Liver (tissue), 10 donors: ENCODE measurements at places on chromosomes 6 and 20.

DNA sequence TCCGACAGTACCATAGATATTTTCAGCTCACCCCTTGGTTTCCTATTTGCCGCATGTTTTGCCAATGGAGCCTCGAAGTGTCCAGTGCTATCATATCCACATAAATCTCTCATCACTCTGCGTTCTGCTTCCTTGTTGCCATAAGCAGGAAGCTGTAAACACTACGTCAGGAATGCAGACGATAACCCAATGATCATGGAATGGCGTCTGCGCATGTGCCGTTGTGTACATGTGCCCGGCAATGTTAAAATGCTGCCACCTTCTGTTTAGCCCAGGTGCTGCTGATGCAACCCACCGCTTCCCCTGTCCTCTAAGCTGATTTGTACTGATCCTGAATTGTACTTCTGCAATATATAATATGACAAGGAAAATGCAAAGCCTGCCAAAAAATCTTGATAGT is 607.5 kb downstream of the HDGFL1 start:
- DNase-seq, result no peak

- no peak for DNase-seq
Measured at GRCh38 chr6:82270881-82271635, 23.5 kb upstream of the IBTK start.

GRCh38 chr6:101534386-101534785 is 140.9 kb downstream of the GRIK2 start:
- DNase-seq, result no peak

GRCh38 chr20:49582413-49583334 is 14.7 kb upstream of the PTGIS start:
- no peak for DNase-seq

GRCh38 chr6:55882718-55883569 is 7.6 kb upstream of the BMP5 start:
- DNase-seq, result no peak

DNA sequence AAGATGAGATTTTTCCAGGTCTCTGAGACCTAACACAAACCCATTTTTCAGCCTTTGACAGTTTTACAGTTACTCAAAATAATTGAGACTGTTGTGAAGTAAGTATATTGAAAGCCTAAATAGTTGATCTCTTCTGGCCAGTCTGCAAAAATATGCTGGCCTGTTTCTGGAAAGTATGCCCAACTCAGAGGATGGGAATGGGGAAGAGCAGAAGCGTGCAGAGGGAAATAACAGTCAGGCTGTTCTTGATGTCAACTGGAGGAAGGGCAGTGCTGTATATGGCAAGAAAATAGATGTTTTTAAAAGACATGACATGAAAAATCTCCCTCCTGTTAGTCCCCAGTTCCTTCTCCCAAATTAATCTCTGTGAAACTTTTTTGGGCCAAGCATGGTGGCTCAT is 3.8 kb downstream of the GID8 start:
- no peak for DNase-seq

GRCh38 chr6:127897484-127897883 is 3.4 kb downstream of the THEMIS start:
- no peak for DNase-seq

GRCh38 chr6:52975580-52975979 is 19.5 kb downstream of the GSTA4 start:
- no peak for DNase-seq

GRCh38 chr20:41009946-41010345 is 18.7 kb upstream of the TOP1 start:
- no peak for DNase-seq

DNA sequence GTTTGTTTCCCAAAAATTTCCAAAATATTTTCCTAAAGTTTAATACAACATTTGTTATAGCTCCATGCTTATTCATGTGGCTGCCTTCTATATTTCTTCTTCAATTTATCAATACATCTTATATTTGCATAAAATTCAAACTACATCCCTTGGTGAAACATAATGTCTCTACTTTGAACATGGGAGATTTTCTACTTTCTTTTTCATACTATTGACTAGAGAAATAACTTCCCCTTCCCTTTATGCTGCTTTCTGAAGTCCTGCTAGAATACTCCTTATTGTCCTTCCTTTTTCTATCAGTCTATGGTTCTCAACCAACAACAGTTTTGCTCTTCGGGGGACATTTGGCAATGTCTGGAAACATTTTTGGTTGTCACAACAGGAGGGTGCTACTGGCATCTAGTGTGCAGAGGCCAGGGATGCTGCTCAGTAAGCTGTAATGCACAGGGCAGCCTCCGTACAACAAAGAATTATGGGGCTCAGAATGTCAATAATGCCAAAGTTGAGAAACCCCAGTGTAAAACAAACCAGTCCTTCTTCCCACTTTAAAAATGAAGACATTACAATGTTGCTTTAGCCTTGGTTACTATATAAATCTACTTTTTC is 29.9 kb downstream of the MKKS start:
- DNase-seq, result no peak

GRCh38 chr20:40046703-40047102 is 642.3 kb downstream of the MAFB start:
- no peak for DNase-seq

DNA sequence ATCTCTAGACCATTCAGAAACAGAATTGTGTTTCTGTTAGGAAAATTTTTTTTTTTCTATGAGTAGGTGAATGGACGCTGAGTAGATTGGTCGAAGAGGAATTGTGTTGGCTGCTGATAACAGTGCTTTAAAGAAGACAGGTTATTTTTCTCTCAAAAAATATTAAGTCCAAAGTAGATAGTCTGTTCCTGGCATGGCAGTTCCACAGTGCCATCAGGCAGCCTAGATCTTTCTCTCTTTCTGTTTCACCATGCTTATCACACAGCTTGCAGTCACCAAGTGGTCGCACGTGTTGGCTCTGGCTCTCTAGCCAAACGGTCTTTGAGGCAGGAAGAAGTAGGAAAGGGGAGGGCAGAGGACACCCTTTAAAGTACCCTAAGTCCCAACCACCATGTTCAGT is 22.4 kb upstream of the SERINC3 start:
- DNase-seq, result no peak

- DNase-seq, result no peak
Measured at GRCh38 chr6:2035046-2035445, 210.4 kb downstream of the GMDS start.

- DNase-seq, result no peak
Measured at GRCh38 chr6:82507112-82507511, 143.5 kb downstream of the TPBG start.

DNA sequence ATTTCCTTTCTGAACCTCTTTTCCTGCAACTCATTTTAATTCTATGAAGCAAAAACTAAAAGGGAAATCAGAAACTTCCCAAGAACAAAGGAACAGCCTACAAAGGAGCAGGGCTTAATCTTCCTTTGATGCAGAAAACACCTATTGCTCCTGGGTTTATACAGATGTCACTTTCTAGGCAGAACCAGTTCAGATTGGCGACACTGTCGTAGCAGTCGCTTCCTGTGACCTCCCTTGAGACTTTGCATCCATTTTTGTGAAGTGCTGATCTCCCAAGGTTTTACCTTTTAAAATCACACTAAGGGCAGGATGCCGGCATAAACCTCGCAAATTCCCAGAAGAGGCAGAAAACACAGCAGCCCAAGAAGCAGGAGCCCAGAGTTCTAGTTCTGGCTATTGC is 40.1 kb downstream of the JAG1 start:
- no peak for DNase-seq

DNA sequence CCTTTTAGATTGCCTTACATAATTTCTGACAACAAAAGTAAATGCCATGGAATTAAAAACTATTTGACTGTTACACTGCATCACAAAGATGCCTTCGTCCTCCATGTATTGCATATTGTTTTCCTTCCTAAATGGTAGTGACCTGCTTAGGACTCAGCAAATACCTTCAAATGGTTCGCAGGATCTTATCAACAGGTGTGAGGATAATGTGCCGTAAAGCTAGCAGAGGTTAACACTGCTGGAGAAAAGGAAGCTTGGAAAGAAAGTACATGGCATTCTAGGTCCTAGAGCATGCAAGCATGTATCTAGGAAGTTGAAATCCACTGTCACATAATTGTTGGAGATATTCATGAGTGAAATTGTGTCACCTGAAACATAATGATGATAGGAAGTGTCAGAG is 5.5 kb downstream of the CLVS2 start:
- no peak for DNase-seq

- no peak for DNase-seq
Measured at GRCh38 chr6:8182902-8183665, 80.7 kb upstream of the EEF1E1 start.

- DNase-seq, result no peak
Measured at GRCh38 chr20:38179846-38180245, 14.8 kb upstream of the TGM2 start.

DNA sequence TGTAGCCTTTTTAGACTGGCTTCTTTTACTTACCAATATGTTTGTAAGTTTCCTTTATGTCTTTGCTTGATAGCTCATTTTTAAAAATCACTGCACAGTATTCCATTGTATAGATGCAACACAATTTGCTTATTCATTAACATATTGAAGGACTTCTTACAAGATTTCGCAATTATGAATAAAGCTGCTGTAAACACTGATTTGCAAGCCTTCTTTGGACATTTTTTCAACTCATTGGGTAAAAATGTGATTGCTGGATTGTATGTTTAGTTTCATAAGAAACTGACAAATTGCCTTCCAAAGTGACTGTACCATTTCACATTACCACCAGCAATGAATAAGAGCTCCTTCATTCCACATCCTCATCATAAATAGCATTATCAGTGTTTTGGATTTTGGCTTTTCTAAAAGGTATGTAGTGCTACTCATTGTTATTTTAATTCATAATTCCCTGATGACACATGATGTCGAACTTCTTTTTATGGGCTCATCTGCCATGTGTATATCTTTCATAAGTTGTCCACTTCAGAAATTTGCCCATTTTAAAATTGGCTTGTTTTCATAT is 80.7 kb downstream of the TFAP2B start:
- no peak for DNase-seq

- DNase-seq, result peak; percentile 38
Measured at GRCh38 chr6:137707590-137708360, 159.3 kb upstream of the TNFAIP3 start.

DNA sequence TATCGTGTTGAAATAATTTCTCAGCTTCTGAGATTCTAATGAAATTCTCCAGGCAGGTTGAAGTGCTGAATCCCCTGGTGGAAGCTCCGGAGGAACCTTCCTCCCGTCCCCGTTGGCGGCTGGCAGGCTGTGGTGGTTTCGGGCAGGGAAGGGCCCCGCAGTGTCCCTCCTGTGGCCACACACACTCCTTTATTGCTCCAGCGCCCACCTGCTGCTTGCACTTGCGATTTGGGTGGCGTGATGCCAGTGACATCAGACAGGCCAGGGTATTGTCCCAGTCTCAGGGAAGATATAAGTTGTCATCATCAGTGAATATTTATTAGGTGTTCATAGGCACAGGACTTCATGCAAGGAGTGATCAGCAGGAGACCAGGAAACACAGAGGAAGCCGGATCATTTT is 530.4 kb downstream of the QKI start:
- no peak for DNase-seq

DNA sequence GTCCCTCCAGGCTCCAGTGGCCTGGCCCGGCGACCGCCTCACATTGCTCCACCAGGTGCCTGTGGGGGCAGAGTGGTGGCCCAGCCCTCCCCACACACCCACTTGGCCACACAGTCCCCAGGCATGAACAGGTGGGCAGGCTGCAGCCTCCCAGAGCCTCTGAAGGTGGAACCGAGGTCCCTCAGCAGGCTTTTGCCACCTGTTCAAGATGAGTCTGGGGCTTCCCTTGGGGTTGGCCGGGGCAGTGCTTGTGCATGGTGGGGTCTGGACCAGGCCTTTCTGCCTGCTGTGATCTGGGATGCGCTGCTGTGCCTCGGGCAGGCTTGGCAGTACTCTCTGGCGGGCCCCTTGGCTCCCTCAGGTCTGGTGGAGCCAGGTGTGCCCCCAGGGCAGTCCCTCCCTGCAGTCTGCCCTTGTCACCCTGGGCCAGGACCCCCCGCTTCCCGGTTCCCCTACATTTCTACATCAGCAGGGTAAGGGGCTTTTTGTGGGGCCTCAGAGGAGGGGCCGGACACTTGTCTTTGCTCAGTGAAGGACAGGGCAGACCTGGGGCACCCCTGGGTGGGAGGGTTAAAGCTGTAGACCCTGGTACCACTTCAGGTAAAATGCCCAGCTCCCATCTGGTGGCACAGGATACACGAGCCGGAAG is 2.7 kb upstream of the COL9A3 start:
- DNase-seq, result no peak

- DNase-seq, result no peak
Measured at GRCh38 chr6:17268114-17268513, 13.0 kb upstream of the RBM24 start.

DNA sequence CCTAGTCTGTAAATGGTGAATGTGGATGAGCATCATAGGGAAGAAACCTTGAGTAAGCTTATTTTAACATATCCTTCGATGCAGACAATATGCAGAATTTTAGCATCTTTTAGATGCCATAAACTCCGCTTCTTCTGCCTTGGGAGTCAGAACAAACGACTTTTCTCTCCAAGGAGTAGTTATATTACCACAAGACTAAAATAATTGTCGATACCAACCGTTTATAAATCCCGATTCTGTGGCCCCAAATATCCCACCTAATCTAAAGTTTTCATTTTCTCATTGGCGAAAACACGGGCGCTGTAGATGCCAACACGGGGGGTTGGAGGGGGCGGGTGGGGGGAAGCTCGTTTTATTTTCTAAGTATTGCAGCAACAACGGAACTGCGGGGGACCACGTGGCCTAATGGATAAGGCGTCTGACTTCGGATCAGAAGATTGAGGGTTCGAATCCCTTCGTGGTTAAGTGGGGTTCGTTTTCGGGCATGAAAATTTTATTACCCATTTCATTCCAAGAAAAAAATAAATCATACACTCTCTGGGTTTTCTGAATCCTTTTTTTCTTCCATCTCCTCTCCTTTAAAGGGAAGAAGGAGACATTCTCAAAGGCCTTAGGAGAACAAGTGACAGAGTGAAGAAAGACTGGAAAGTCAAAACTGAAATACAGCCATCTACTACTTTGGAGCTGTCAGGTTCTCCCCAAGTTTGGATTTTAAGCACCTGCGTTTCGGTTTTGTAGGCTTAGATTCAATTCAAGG is 65.5 kb upstream of the BTN3A2 start:
- no peak for DNase-seq

GRCh38 chr6:33632558-33633039 is 11.5 kb downstream of the ITPR3 start:
- DNase-seq, result peak; percentile 57

GRCh38 chr20:56343861-56344381 is 14.9 kb upstream of the FAM210B start:
- peak; percentile 65 for DNase-seq

GRCh38 chr6:135334169-135334568 is 153.1 kb downstream of the MYB start:
- no peak for DNase-seq

GRCh38 chr6:55775029-55775318 is 100.4 kb downstream of the BMP5 start:
- no peak for DNase-seq

- no peak for DNase-seq
Measured at GRCh38 chr6:72976484-72976883, 248.8 kb downstream of the KHDC1L start.
